Fibroblast of skin of left biceps (primary cell): ENCODE measurements at places on chromosomes 6 and 20.

DNA sequence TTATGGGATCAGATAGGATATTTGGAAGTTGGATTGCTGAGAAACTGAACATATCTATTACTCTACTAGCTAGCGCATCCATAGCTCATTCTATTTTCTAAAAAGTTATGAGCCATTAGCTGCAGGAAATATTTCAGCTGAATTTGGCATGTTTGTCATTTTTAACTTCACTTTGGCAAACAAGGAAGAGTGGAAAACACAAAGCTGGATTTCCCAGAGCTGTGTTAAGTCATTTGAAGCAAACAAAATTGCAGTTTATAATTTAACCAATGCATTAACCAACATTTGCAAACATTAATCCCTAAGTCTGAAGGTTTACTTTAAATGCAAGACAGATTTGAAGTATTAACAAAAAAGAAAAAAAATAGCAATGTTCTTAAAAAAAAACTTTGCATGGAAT, 1.2 kb downstream of the ALDH8A1 start:
- DNase-seq = no peak

GRCh38 chr6:16137451-16137801, 8.5 kb downstream of the MYLIP start:
- DNase-seq = no peak

- peak; percentile 91 for DNase-seq
Measured at GRCh38 chr6:37499433-37500293, at the start of gene CCDC167. Gene CCDC167, minus strand, starts transcription at chr6:37499893. Its CDS starts 30 bp downstream, at chr6:37499863.

- DNase-seq = no peak
Measured at GRCh38 chr6:70549327-70549726, 17.4 kb upstream of the SDHAF4 start.

- no peak for DNase-seq
Measured at GRCh38 chr6:111114087-111114443, 26.8 kb downstream of the SLC16A10 start.

GRCh38 chr20:50371878-50372769, 138.1 kb upstream of the PTPN1 start:
- no peak for DNase-seq
